ENCODE measurements at places on chromosomes 1 and 21. TPM values are rescaled to one million over a fixed set of nuclear protein-coding genes. Genes with fewer than 3 reads are reported as not detected.

CA14 gene
- total RNA-seq: not detected

TPTE gene
- total RNA-seq: not detected

ADAM30 gene
- total RNA-seq: not detected

ENAH gene
- 32.1 TPM for total RNA-seq

ACTL8 gene
- total RNA-seq: not detected

OTUD3 gene
- 3.9 TPM for total RNA-seq

DENND2D gene
- total RNA-seq: 13.9 TPM

SAMD13 gene
- total RNA-seq: 0.69 TPM

PRMT6 gene
- 6.8 TPM for total RNA-seq

HPDL gene
- total RNA-seq: 0.85 TPM

OR2T35 gene
- total RNA-seq: not detected

DSCAM gene
- total RNA-seq: 0.12 TPM

DHCR24 gene
- total RNA-seq: 56.1 TPM

NUAK2 gene
- 6.3 TPM for total RNA-seq

RBM11 gene
- total RNA-seq: 0.58 TPM

All from pancreas (tissue), 10 donors.